SHP77 treated with DMSO at 0.1 percent for 48 hours (cell line): ENCODE measurements at places on chromosomes 7 and 10.

- no peak for DNase-seq
Measured at GRCh38 chr10:61702584-61702983, 39.9 kb downstream of the CABCOCO1 start.

DNA sequence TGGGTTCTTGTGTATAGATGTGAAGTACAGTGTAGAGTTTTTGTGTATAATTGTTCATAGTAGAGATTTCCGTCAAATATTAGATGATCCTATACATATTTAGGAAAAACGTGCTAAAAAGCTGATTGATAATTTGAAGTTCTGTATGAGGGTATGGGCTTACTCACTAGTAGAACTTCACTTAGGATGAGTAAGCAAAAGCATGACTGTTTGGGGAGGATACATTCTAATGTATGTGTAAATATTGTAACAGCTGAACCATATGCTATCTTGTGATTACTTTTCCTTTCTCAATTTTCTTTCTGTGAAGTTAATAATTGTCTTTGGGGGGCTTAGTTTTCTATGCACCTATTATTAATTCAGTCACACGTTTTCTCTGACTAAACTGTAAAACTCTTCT is 53.2 kb upstream of the PDK4 start:
- DNase-seq, result no peak

- DNase-seq, result no peak
Measured at GRCh38 chr10:17061418-17061817, 68.2 kb downstream of the CUBN start.

- DNase-seq, result no peak
Measured at GRCh38 chr10:14584661-14585060, 190.0 kb downstream of the FAM107B start.

- no peak for DNase-seq
Measured at GRCh38 chr10:131694168-131694780, 206.5 kb upstream of the PPP2R2D start.

- DNase-seq, result peak; percentile 82
Measured at GRCh38 chr7:85025312-85025756, 161.5 kb downstream of the SEMA3D start.

- DNase-seq, result no peak
Measured at GRCh38 chr10:116271593-116272439, 1.2 kb downstream of the GFRA1 start.

GRCh38 chr7:130294314-130294713 is 1.4 kb downstream of the CPA4 start:
- no peak for DNase-seq

GRCh38 chr10:103096130-103096529 is 96.9 kb downstream of the NT5C2 start:
- no peak for DNase-seq

GRCh38 chr7:45181991-45182855 is 24.6 kb downstream of the RAMP3 start:
- no peak for DNase-seq

GRCh38 chr7:45659496-45660139 is 85.5 kb downstream of the ADCY1 start:
- no peak for DNase-seq

DNA sequence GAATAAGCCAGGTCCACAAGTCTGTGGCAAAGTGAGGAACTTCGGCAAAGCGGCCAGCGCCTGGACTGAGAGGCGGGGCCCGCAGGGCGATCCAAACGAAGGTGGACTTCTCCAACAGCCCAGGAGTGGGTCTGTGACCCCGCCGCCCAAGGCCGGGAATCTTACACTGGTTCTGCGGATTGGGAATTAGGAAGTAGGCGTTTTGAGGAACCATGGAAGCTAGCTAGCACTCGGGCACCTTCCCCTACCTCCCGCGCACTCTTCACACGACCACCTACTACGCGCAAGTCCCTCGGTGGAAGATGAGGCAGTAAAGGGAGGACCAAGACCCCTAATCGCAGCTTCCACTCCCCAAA is 570 bp upstream of the ARF5 start:
- DNase-seq, result no peak

- DNase-seq, result no peak
Measured at GRCh38 chr10:33566426-33566825, 232.0 kb upstream of the NRP1 start.

GRCh38 chr7:95059842-95060313 is 152.5 kb downstream of the PPP1R9A start:
- no peak for DNase-seq

DNA sequence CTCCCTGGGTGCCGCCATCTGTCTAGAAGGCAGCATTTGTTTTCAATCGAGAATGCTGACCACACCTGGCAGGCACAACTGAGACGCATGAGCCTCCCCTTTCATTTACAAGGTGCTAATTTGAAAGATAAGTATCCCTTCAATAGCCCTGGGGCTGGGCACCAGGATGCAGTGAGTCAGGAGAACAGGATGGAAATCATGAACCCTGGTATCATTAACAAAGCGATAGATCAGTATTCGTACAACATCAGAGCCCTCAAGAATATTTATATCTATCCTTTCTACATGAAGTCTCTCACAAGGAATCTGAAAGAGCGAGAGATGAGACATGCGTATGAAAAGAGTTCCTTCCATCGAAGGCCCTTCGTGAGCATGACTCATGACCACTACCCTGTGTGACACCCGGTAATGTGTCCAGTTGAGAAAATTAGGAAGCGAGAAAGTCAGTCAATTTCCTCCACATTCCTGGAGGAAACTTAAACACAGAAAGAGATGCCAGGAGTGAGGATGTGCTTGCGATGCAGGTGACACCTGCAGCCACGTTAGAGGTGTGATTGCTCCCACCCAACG is 123.1 kb upstream of the PITRM1 start:
- DNase-seq, result no peak

DNA sequence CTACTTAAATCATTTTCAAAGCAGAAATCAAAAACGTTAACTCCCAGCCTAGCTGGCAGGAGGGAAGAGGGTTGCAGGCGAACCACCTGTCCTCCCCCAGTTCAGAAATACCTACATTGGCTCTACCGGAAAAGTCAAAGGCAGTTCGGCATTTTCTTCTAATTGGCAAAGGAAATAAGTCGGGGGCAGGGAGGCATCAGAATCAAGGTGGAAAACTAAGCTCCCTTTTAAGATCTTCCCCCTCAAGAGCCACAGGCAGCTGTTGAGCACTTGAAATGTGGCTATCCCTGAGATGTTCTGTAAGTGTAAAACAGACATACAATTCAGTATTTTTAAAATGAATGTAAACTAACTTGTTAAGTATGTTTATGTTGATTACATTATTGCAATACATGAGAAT is 957 bp upstream of the ELMO1 start:
- no peak for DNase-seq

DNA sequence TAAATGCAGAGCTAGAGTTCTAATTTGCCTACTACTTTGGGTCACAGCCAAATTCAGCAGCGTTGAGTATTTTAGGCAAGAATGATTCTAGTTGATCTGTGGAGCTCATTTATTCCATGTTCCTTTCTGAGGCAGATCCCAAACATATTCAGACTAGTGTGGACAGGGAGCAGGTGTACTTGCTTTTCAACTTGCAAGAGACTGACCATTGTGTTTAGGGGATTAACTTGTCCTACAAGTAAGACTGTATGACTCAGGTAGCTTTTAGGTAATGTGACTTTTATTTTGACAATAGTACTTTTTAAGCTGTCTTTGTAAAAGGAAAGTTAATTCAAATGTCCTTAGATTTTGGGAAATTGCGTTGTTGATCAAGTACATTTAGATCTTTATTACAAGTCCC is 285.5 kb downstream of the TWIST1 start:
- no peak for DNase-seq

DNA sequence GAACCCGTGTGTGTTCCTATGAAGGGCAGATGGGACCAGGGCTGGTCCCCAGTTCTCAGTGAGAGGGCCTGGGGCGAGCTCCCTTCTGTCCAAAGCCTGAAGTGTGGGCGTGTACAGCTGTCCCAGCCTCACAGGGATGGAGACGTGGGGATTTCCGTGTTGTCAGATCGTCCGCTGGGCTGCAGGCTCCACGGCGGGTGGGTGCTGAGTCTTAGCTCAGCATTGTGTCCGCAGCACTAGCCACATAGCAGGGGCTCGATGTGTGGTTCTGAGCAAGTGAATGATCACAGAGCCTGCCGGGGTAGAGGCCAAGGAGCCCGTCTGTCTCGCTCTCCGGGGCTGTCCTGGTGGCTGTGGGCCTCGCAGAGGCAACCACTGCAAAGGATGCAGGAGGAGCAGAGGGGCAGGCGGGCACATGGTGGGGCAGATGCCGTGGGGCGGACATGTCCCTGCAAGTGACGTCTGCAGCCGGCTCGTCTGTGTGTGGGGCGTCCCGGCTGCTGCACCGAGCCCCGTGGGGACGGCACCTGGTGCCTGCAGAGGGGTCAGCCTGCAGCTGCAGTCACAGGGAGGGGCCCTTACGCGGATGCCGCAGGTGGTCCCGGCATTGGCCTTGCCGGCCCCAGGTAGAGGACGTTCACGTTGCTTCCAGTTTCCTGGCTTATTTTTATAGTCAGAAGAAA is 30.9 kb downstream of the FAM20C start:
- no peak for DNase-seq

GRCh38 chr7:154892459-154892858 is 110.5 kb downstream of the PAXIP1 start:
- no peak for DNase-seq

DNA sequence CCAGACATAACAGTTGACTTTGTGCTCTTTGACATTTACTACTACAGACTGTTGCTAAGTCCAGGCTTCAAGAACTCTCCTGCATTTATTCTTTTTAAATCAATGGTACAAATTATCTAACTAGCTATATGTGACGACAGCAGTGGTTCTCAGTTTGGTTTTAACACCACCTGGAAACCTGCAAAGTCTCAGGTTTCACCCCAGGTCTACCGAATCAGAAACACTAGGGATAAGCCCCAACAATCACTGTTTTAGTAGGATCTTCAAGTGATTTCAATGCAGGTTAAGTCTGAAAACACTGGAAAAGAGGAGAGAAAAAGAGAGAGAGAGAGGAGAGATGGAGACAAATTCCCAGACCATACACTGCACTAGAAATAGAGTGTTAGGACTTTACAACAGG is 519.0 kb downstream of the PCDH15 start:
- no peak for DNase-seq

DNA sequence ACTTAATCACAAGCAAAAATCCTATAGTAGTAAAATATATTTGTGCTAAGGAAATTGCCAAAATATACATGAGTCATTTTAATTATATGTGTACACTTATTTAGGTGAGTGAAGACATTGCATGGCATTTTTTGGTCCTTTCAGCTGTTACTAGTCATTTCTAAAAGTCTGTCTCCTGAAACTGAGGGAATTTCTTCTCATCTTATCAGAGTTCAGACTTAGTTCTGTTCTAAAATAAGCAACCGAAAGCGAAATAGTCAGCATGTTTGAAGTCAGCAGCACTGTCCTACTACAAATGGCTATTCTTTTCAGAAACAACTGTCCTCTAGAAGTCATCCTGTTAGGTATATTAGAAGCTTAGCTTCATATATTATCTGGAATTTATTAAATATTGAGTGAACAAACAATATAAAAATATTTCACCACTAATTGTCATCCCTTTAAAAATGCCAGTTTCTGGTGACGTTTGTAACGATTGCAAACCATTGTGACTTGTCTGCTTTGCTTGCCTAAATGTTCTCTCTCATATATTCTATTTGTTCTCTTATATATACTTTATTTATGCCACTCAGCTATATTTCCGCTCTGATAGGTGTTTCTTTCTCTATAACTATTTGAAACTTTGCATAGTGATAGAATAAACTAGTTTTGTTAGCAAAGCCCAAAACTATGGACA is 227.4 kb upstream of the KAT6B start:
- DNase-seq, result no peak

GRCh38 chr10:30080161-30080560 is 20.8 kb upstream of the JCAD start:
- no peak for DNase-seq

DNA sequence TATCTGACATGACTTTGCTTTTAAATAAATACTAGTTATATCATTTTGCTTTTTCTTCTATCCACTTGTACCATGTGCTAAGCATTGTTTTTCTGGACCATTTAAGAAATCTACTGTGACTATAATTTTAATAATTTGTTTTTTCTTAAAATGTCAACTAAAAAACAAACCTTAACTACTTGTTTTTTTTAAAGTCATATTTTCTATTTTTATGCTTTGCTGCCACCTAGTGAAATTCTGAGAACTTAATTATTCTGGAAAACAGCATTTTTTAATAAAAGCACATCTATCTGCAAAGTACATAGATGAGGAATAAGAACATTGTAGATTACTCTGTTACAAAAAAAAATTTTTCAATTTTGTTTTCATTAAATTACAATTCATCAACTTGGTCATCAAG is 47.4 kb downstream of the ORC5 start:
- no peak for DNase-seq

- DNase-seq, result no peak
Measured at GRCh38 chr10:77461636-77462296, 175.8 kb downstream of the KCNMA1 start.

DNA sequence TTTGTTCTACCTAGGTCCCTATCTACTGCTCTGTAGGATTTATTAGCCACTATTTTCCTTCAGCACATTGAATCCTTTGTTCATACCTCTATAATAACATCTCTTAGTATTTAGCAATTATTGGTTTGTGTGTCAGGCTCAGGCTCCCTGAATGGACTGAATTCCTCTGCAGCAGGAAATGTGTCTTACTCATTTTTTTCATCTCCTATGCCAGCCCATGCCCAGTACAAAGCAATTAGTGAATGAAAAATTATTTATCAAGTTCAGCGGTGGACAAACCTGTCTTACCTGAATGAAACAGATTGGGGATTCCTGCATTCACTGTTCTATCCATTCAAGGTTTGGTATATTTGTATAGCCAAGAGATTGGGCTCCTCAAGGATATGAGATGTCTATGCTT is 53.7 kb downstream of the C1GALT1 start:
- no peak for DNase-seq

GRCh38 chr7:81162234-81162633 is 243.4 kb upstream of the SEMA3C start:
- DNase-seq, result no peak

- no peak for DNase-seq
Measured at GRCh38 chr7:63080831-63081230, 917.8 kb upstream of the ZNF722 start.

- no peak for DNase-seq
Measured at GRCh38 chr7:42642699-42643098, 269.2 kb downstream of the C7orf25 start.

- peak; percentile 55 for DNase-seq
Measured at GRCh38 chr7:51455948-51456347, 139.3 kb upstream of the COBL start.

- DNase-seq, result no peak
Measured at GRCh38 chr7:55423891-55424290, 58.8 kb downstream of the LANCL2 start.

- no peak for DNase-seq
Measured at GRCh38 chr10:96152437-96152836, 22.3 kb downstream of the ZNF518A start.
